ENCODE measurements at places on chromosomes 1 and 21.

DNA sequence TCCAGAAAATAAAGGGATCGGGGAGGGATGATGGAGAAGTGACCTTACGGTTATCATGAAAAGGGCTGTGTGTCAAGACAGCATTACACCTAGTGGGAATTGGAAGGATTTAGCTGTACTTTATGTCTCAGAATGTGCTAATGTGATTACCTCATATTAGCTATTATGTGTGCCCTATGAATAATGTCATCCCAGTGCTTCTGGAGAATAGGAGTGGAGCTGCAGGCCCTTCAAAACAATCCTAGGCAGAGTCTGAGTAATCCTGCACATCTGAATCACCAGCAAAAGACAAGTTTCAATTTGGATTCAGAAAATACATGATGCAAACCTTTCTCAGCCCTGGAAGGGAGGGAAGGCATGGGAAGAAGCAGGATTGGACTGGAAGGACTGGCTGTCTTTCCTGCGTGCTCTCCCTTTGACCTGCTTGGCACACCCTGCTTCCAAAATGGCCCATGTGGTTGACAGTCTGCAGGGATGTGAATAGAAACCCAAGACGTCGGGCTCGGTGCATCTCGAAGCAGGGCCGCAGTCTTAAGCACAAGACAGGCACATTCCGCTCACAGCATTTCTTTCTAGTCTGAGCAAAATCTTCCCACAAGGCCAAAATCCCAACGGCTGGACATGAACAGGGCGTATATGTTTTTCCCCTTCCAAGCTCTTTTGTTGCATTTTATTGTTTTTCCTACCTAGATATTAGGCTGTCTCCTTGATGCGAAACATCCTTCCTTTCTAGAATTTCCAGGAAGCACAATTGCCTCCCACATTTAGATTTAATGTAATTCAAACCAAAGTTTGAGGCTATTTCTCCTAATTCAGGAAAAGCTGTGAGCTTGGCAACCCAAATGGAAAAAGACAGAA lies 54.3 kb upstream of the TARBP1 start:
- peak; percentile 39 for DNase-seq

DNA sequence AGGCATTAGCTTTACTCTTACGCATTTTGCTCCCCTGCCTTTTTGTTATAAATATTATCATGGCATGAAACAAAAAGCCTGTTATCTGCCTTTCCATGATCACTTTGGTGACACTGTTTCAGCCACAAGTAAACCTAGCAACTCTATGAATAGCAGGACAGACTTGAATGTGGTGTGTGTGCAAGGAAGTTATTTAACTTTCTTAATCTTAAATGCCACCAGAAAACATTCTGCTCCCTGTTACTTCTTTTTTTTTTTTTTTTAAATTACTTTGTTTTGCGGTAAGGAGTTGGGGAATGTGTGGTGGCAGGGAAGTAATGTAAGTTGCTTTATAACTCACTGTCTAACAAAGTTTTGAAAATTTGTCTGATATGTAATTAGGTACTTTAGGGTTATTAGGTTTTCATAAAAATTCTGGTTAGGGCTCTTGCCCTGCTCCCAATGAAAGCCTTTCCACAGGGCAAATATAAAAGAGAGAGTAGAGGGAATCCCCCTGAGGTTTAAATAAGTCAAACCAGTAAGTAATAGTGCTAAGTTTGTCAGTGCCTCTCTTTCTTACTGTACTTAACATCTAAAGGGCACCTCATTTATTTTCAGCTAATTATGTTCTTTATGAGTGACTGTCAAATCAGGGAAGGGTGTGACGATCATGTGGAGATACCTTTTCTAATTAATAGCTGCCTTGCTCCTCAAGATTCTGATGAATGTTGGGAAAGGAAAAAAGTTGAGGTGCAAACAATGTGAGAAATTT lies 39.5 kb downstream of the RASAL2 start:
- no peak for DNase-seq

- DNase-seq, result no peak
These were observed 16.0 kb downstream of the TNFSF4 start for GRCh38 chr1:173191011-173191705.

DNA sequence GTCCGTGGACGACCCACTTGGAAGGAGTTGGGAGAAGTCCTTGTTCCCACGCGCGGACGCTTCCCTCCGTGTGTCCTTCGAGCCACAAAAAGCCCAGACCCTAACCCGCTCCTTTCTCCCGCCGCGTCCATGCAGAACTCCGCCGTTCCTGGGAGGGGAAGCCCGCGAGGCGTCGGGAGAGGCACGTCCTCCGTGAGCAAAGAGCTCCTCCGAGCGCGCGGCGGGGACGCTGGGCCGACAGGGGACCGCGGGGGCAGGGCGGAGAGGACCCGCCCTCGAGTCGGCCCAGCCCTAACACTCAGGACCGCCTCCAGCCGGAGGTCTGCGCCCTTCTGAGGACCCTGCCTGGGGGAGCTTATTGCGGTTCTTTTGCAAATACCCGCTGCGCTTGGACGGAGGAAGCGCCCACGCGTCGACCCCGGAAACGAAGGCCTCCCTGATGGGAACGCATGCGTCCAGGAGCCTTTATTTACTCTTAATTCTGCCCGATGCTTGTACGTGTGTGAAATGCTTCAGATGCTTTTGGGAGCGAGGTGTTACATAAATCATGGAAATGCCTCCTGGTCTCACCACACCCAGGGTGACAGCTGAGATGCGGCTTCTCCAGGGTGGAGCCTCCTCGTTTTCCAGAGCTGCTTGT lies 32.4 kb downstream of the PRMT2 start:
- peak; percentile 49 for DNase-seq

GRCh38 chr1:221437171-221437570 lies 304.7 kb downstream of the DUSP10 start:
- no peak for DNase-seq

DNA sequence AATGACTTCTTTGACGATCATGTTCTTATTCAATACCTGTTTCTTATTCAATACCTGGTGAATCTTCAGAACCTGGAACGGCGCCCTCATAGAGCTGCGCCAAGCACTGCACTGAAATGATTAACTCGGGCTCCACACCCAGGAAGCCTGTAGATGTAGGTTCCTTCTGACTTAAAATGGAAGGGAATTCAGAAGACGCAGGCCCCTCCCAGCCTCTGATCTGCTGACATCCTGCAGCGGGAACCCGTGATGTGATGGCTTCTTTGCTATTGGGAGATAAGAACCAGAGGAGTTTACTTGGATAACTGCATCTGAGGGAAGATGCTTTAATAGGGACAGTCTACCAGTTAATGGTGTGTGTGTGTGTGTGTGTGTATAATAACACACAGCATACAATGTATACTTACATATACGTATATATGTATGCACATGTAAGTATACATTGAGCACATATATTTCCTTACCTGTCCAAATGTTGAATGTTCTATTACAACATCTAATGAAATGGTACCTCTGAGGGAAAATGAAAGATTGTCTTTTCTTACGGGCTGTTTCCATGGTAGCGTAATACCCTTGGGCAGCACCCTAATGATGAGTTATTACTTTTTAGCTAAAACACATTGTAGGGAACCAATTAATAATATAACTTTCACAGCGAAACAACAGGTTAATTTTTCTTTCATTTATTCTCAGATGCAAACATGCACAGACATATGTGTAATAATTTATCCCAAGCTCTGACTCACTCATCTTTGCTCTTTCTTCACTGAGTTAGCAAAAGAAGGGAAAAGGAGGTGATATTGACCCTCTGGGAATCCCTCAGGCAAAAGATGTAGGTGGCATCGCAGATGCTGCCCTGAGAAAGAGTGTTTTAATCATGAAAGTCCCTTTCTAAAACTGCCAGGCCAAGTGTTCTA lies 379.8 kb downstream of the SIPA1L2 start:
- no peak for DNase-seq

DNA sequence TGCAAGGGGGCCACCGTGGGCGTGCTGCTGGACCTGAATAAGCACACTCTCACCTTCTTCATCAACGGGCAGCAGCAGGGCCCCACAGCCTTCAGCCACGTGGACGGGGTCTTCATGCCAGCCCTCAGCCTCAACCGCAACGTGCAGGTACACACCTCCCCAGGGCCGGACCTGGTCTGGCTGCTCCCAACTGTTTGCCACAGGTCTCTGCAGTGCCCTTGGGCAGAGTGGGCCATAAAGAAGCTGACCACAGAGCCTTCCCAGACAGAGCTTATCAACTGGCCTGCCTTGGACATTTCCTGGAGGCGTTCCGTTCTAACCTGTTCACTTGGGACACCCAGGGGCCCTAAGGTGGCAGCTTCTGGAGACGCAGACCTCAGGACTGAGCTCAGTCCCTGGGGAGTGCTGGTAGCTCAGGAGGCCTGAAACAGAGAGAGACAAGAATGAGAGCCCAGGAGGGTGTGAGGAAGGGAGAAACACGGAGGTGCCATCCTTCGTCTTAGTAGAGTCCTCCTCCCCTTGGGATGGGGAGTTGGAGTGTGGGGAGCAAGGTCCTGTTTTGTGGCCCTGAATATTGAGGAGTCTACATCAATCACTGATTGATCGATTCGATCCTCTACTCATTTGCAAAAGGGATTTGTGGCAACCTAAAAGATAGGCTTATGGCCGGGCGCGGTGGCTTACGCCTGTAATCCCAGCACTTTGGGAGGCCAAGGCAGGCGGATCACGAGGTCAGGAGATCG lies 27.0 kb upstream of the GNPAT start:
- DNase-seq, result no peak

GRCh38 chr1:117014209-117014608 lies 12.6 kb downstream of the CD101 start:
- no peak for DNase-seq

DNA sequence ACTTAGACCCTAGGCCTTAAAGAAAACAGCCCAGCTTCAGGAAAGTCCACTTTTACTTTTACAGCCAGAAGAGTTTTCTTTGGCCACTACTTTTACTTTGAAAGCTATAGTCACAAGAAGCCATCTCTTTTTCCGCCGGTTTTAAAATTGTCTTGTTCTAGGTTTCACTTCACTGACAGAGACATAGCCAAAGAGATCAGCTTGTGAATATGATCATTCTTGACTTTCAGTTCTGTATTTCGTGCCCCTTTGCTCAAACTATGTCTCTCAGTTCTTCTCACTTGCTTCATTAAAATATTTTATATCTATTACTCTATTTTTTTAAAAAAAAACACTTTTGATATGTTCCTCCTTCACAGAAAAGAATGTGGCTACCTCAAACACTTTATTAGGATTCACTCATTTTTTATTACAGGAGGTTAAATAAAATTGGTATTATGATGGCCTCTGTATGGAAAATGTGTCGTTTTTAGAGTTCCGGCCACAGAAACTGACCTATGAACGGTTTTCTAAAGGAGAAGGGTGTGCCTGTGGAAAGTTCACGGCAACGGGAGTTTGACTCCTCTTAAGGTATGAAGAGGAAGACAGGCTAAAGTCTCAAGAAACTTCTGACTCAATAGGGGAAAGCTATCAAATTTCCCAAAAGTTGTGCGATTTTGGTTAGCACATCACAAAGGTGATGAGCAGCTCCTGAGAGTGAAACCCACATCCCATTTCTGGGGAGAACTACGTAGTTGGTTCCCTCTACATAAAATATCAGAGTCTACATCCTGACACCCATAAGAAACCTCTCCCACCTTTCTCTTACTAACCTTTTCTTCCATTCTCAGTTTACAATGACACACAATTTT lies 1.2 kb downstream of the MCOLN2 start:
- no peak for DNase-seq

- no peak for DNase-seq
These were observed 138.5 kb upstream of the SGIP1 start for GRCh38 chr1:66395202-66396061.
